Stimulated activated CD8-positive, alpha-beta memory T cell treated with anti-CD3 and anti-CD28 coated beads, Interleukin-15, amount 100 ng/mL, for 24 hours (primary cell): ENCODE measurements at places on chromosomes 7 and 10.

GRCh38 chr10:119616882-119617570 is 20.3 kb upstream of the TIAL1 start:
- no peak for DNase-seq

- DNase-seq: no peak
These were observed 175.1 kb downstream of the COBL start for GRCh38 chr7:51141451-51142003.

GRCh38 chr10:6133331-6134098 is 44.7 kb downstream of the RBM17 start:
- no peak for DNase-seq

DNA sequence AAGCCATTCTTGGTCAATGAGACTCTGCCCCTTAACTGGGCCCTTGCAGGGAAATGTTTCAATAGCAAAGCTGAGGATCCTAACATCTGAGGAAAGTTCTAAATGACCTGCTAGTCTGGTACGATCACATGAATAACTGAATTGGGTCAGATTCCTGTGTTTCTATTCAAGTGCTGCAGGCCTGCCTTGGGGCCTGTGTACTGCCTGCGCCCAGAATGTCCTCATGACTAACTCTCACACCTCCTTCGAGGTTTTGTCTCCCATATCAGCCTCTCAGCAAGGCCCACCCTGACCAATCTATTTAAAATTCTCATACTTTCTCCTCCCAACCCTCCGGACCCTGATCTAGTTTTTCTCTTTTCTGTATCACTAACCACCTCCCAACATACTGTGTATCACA is 4.4 kb downstream of the JAZF1 start:
- no peak for DNase-seq

DNA sequence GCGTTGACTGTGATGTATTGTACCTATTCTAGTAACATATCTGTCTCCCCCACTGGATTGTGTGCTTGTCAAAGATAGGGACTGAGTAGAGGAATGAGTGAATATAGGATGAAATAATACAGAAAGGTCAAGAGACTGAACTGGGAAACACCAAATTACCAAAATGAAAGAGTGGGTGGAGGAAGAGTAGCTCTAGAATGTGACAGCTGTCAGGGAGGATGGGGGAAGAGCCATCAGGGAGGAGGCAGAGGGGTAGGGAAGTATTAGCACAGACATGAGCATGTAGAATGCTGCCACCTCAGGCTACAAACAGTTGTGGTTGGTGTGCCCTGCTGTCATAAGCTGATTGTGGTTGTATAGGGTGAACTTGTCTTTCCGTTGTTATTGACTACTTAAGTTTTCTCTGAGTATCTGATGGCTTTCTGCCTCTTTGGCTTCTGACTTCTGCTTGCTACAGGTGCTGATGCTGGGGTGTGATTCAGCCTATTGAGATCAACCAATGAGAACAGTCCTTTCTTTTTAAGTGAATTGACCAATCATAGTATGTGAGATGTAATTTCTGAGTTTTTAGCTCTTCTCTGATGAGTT is 5.6 kb downstream of the CCSER2 start:
- DNase-seq: no peak

GRCh38 chr10:534047-534566 is 155.4 kb downstream of the DIP2C start:
- DNase-seq: no peak

DNA sequence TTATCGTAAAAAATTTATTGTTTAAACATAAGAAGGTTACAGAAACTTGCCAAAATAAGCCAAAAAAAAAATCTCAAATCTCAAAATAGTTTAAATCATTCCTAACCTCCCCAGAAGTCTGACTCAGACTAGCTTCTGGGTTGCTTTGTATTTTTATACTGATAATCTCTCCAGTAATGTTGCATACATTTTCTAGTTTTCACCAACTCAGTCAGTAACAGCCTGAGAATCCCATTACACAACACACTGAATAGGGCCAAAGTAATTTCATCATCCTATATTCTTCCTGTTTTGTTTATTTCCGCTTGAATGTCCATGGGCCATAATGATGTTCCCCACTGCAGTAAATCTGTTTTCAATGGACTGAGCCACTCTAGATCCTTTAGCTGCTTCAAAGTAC is 478.5 kb downstream of the GPAM start:
- no peak for DNase-seq

DNA sequence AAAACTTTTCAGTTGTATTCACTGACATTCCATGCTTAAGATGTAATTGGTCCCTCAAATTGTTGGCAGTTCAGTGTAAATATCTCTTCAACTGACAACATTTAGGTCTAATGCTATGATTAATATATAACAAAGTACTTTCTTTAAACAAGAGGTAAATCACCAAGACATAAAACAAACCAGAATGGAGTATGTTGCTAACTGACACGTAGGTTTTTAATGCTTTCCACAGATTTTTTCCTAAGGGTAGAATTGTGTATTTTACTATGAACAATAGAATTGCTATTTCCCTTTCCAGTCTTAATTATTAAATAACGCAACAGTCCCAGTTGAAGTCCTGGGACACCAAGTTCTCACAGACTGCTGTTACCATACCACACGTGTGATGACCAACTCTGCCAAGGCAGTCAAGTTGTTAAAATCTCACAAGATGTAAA is 4.1 kb downstream of the JCAD start:
- no peak for DNase-seq

DNA sequence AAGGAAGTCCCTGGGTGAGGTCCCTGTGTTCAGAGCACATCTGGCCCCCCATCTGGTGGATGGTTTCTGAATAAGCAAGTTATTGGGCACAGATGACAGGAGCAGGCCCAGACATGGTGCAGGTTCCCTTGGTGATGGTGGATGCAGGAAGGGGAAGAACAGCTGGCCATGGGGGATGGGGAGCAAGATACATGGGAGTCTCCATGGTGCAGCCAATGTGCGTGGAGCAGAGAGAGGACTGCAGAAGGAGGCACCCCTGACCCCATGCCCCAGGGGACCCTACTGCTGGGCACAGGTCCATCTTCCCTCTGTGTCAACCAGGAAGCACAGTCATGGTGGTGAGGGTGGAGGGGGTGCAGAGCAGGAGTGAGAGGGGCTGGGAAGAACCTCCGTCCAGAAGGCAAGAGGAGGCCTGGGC is 43.8 kb upstream of the RABGEF1 start:
- no peak for DNase-seq

- no peak for DNase-seq
These were observed 33.9 kb upstream of the SLC29A3 start for GRCh38 chr10:71285180-71285545.
